ENCODE measurements at places on chromosomes 4 and X.

- no peak for DNase-seq
Observed at GRCh38 chrX:136480383-136480782, 7.4 kb upstream of the BRS3 start.

GRCh38 chrX:15207384-15207783 lies 62.5 kb downstream of the ASB9 start:
- no peak for DNase-seq

- no peak for DNase-seq
Observed at GRCh38 chrX:134737061-134737460, 78.8 kb upstream of the PLAC1 start.

DNA sequence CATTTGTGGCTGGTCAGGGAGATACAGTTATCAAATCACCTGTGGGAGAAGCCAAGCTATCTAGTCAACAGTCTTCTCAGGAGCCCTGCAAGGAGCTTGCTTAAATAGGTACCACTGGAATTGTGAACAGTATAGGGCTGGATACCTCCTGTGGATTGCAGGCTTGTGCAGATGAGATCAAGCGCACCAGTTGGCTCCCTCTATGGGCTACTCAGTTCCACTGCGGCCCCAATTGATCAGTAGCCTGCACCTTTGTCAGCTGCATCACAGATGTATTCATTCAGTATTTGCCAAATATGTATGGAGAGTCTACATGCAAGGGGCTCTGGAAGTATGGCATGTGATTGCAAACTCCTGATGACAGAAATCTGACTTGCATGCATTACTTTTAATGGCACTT lies 28.6 kb downstream of the TEX13A start:
- no peak for DNase-seq

DNA sequence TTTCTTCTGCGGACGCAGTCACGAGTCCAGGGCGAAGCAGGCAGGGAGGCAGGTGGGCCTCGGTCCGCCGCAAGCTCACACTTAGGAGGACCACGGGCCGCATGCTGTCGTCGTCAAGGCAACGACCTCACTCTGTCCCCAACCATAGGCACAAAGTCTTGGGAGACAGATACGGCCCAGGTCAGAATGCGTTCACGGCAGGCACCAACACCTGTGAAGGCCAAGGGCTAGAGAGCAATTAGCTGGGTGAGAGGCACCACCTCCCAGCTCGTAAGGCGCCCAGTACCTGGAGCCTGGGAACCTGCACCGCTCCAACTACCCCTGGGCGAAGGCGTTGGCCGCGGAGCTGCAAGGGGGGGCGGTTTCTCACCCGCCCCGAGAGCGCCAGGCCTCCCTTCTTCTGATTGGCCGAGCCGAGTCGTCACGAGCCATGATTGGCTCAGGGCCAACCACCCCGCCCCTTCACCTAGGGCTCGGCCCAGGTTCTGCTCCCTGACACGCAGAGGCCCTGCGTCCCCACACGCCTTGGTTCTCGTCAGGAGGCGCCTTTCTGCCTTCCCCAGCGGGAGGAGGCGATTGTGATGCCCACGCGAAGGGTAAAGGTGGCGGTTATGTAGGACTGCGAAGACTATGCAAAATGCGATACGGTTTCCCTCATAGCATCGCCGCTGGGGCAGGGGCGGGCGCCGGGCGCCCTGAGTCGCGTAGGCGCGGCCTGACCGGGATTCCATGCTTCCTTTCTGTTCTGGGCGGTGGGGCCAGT lies at the start of gene CDKL2:
CDKL2 (minus strand) TSS at position 355 of the 763 bp plus-strand sequence. CDS start 4,540 bp downstream, outside the sequence.
- peak; percentile 89 for DNase-seq

- no peak for DNase-seq
Observed at GRCh38 chr4:179447308-179447707, 2005.1 kb upstream of the AGA start.

- no peak for DNase-seq
Observed at GRCh38 chrX:83333813-83334212, 174.3 kb upstream of the POU3F4 start.

DNA sequence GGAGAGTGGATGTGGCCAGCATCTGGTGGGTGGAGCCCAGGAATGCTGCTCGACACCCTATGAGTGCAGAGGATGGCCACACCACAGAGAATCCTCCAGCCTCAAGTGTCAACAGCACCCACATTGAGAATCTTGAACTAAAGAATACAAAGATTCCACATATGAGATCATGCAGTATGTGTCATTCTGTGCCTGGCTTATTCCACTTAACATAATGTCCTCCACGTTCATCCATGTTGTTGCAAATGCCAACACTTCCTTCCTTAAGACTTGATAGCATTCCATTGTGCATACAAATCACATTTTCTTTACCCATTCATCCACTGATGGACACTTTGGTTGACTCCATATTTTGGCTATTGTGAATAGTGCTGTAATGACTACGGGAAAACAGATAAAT lies 145.8 kb downstream of the PRKX start:
- DNase-seq = no peak

DNA sequence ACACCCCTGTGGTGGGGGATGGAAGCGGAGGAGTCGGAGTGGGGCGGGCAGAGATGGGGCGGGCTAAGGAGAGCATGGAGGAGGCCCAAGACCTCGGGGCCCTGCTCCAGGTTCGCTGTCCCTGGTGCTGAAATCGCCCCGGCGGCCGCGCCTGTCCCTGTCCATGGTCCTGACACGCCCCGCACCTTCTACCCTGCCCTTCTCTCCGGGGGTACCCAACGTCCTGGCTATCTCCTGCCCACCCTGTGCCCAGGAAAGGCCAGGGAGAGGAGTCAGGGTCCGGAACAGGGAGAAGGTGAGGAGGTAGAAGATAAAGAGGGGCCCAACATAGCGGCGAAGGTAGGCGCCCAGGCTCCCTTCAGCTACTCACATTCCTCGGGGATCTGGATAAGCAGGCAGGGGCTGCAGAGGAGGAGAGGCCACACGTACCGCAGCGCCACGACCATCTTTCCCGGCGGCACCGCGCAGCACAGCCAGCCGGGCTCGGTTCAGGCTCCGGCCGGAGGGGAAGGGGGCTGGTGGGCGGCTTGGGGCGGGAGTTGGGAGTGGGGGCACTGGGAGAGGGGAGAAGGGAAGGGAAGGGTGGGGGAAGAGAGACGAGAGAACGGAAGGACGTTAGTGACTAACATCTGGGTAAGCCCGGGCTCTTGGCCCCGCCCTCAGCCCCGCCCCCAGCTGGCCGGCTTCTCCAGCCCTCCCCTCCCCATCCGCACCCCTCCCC lies 10.4 kb downstream of the L1CAM start:
- DNase-seq = peak; percentile 61

- no peak for DNase-seq
Observed at GRCh38 chrX:38804682-38805431, 3.6 kb downstream of the MID1IP1 start.

GRCh38 chrX:37998586-37999262 lies 7.6 kb upstream of the SYTL5 start:
- no peak for DNase-seq

- DNase-seq = no peak
Observed at GRCh38 chr4:133402616-133403015, 253.5 kb downstream of the PCDH10 start.

DNA sequence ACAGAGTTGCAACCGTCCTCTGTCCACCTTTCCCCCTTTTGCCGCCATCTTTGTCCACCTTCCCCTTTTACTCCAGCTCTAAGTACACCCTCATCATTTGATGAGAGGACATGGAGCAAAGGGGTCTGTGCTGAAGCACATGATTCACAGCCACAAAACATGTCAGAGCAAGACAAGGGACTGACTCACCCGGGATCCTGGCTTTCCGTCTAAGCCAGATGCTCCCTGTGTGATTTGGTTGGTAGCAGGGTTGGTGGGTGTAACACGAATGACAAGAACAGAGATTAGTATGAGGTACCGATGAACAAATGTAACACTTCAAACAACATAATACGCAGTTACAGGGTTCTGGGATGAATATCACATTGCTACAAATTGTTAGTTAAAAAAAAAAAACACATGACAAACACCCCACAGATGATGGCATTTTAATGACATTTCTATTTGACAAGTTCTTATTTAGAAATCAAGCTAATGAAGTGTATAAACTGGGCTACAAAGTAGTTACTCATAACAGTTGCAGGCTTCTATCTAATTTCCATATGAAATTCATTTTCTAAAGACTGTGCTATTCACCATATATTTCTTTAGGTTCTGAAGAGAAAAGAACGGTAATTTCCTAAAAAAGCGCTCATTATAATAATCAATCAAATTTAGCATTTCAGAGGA lies 71.4 kb upstream of the ETNPPL start:
- DNase-seq = no peak

GRCh38 chrX:18877469-18877868 lies 106.4 kb downstream of the PHKA2 start:
- DNase-seq = no peak

All from activated CD8-positive, alpha-beta memory T cell treated with anti-CD3 and anti-CD28 coated beads for 1 hour (primary cell).